ENCODE measurements at places on chromosomes 11 and 22. TPM values are rescaled to one million over a fixed set of nuclear protein-coding genes. Genes with fewer than 3 reads are reported as not detected.
A peak's percentile ranks its signal among the peaks of the same experiment; 100 is the strongest.

GRCh38 chr11:127564810-127565209, 564.2 kb upstream of the KIRREL3 start:
- DNase-seq = no peak

DNA sequence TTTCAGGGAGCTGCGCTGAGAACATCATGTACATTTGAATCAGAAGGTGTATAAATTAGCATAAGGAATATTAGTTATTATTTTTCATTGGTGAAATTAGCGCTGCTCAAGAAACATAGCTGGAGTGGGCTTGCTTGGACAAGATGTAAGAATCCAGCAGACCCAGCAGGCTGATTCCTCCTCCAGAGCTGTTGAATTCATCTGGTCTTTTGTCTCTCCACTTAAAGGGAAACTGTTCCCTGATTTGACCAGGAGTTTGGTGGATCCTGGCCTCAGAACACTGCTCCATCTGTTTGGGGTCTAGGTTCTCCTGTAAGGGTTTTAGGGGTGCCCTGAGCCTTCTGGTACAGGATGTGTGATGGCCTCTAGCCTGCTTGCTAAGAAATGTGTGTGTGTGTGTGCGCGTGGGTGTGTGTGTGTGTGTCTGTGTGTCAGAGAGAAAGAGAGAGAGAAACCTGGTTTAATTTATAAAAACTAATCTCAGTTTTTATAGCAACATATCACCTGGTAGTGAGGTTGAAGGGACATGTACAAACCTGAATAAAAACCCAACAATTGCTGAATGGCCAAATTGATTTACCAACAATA, 8.3 kb upstream of the SORL1 start:
- DNase-seq = no peak

GRCh38 chr11:46026606-46027293, 94.5 kb downstream of the PHF21A start:
- DNase-seq = no peak

DNA sequence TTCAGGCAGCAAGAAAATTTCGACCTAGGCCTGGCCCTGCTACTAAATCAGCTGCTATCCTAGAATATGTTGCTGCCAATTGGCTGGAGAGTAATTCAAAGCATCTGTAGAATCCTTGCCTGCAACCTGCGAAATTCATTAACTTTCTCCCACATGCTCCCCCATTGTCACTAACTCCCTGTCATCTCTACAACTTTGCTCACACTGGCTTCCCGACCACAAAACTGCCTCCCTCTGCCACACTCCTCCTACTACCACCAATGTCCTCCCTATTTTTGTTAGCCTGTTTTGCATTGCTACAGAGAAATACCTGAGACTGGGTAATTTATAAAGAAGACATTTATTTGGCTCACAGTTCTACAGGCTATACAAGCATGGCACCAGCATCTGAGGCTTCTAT, 570.6 kb downstream of the INSC start:
- no peak for DNase-seq

RAG2 gene
- not detected for polyA plus RNA-seq

GRCh38 chr11:108338750-108339149, 115.9 kb downstream of the ATM start:
- DNase-seq = no peak

DNA sequence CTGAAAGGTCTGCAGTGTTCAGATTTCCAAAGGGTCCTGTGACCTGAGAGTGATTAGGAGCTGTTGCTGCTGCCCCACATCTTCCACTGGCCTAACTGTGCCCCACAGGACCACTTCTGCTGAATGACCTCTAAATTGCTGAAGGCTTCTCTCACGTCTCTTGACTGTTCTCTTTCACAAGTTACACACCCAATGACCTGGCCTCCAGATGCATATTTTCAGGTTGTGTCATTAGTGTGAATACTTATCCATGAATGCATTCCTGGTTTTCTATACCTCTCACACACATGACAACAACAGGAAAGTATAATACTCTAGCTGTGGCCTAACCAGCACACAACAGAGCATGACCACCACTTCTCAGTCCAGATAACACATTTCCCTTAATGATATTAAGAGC, 15.4 kb downstream of the PRR14L start:
- DNase-seq = no peak

DNA sequence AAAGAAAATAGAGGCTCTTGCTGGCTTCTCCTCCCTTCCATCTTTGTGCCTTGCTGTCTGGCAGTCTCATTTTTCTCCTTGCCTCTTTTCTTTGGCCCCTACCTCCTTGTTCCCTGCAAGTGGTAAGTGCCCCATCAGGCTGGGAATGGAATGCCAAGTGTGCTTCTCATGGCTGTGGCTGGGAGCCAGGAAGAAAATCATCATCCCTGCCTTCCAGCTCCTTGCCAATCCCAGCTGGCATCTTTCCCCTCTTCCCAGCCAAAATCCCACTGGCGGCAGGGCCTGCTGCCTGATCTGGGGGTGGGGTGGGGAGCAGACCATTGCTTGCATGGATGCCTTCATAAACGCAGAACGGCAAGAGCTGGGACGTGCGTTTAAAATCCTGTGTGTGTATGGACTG, 27.0 kb upstream of the SLC25A18 start:
- no peak for DNase-seq

DNA sequence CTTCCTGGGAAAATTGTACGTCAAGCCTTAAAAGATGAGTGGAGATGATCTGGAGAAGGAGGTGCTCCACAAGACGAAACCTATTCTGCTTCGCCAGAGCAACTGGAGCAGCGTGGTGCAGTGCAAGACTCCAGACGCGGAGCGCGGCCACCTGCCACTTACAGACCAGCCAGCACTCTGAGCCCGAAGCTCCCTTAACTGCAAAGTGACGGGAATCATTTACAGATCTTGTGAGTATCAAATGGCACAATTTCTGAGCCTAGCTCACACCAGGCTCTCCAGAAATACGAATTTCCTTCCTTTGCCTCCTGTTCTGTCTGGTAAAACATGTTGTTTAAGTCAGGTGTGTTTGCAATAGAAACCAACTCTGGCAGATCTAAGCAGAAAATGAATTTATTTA, 369.3 kb downstream of the CADM1 start:
- DNase-seq = no peak

- no peak for DNase-seq
Observed at GRCh38 chr11:14554959-14555358, 34.8 kb upstream of the PSMA1 start.

DNA sequence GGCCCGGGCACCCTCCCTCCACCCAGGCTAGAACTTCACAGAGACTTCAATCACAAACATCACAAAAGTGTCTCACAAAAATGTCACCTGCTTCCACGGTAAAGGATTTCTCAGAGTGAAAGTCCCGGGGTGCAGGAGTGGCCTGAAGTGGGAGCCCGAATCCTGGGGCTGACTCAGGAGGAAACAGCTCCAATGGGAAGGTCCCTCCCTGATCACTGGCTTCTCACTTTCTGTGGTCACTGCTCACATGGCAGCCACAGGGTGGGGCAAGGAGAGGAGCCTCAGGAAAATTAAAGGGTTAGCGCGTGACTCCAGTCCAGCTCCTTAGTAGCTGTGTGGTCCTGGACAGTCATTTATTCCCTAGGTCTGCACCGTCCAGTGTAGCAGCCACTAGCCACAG, 564.5 kb upstream of the B3GAT1 start:
- DNase-seq = no peak

GRCh38 chr11:86978756-86979608, 23.8 kb upstream of the FZD4 start:
- no peak for DNase-seq

KCNJ1 gene
- 0.09 TPM for polyA plus RNA-seq

DNA sequence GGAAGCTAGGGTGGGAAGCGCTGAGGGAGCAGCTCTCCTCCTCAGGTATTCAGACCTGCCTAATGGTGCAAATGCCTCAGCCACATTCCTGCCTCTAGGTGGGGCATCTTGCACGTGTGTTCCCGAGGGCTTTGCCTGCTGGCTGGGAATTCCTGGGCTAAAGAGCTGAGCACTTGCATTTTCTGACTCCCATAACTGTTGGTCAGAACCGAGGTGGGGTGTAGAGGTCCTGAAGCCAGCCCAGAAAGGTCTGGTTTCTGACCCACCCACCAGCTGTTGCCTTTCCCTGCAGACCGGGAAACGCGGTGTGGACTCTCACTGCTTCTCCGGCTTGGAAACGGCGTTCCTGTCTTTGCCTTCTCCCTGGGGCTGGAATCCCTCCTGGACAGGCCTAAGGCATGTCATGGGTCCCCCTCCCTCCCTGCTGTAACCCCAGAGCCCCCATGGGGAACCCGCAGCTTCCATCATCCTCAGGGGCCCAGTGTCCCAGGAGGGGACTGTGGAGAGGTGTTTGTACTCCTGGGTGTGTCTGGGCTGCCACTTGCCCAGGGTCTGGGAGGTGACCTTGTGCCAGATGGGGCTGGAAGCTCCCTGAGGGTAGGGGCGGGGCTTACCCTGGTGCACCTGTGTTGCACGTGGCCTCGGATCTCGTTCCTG, 24.0 kb upstream of the SMIM38 start:
- peak; percentile 62 for DNase-seq

GRCh38 chr22:41943661-41944209, 3.2 kb downstream of the CENPM start:
- no peak for DNase-seq

BTBD18 gene
- polyA plus RNA-seq = not detected

- DNase-seq = no peak
Observed at GRCh38 chr22:28894334-28894733, 11.0 kb downstream of the ZNRF3 start.

- DNase-seq = no peak
Observed at GRCh38 chr11:125959931-125960330, 14.1 kb downstream of the VSIG10L2 start.

- no peak for DNase-seq
Observed at GRCh38 chr11:73949246-73949645, 1.6 kb upstream of the DNAJB13 start.

GRCh38 chr22:42430528-42431125, 1.6 kb downstream of the NFAM1 start:
- DNase-seq = no peak

GRCh38 chr22:38454353-38455075, 485 bp downstream of the KCNJ4 start:
- no peak for DNase-seq

DNA sequence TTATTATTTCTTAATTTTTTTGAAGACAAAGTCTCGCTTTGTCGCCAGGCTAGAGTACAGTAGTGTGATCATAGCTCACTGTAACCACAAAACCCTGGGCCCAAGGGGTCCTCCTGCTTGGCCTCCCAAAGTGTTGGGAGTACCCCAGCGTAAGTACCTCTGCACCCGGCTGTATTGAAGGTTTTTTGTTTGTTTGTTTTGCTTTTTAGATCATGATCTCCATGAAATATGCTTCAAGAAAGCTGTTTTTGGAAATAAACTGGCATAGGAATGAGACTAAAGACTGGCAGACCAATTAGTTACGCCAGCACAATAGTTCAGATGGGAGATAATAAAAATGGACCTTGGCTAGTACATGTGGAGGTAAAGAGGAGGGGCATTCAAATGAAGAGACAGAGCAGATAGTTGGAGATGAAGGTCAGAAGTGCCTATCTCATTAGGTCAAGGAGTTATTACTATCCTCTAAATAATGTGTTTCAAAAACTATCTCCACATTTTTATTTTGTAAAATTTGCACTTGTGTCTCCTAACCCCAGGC, 4.1 kb upstream of the MRPL48 start:
- no peak for DNase-seq

OOSP4B gene
- polyA plus RNA-seq = not detected

VSIG10L2 gene
- 0.08 TPM for polyA plus RNA-seq

GRCh38 chr11:110035357-110035756, 57.8 kb upstream of the ZC3H12C start:
- no peak for DNase-seq

TMEM45B gene
- 4.5 TPM for polyA plus RNA-seq

FREY1 gene
- polyA plus RNA-seq = 0.37 TPM

DNA sequence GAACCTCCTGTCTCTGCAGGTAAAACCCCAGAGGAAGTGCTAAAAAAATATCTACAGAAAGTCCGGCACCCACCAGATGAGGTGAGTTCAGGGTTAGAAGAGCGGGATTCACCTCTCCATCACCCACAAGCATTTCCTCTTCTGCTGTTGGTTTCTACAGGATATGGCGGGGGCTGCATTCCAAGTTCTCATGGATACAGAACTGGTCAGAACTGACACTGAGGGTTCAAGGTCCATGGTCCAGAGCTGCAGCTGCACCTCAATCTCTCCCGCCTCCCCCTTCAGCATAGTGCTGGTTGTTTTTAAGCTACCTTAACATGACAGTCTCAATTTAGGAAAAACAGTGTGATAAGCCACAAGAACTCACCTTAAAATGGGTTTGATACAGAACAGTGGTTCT, 19.2 kb downstream of the DTX4 start:
- no peak for DNase-seq

OR8D1 gene
- not detected for polyA plus RNA-seq

DNA sequence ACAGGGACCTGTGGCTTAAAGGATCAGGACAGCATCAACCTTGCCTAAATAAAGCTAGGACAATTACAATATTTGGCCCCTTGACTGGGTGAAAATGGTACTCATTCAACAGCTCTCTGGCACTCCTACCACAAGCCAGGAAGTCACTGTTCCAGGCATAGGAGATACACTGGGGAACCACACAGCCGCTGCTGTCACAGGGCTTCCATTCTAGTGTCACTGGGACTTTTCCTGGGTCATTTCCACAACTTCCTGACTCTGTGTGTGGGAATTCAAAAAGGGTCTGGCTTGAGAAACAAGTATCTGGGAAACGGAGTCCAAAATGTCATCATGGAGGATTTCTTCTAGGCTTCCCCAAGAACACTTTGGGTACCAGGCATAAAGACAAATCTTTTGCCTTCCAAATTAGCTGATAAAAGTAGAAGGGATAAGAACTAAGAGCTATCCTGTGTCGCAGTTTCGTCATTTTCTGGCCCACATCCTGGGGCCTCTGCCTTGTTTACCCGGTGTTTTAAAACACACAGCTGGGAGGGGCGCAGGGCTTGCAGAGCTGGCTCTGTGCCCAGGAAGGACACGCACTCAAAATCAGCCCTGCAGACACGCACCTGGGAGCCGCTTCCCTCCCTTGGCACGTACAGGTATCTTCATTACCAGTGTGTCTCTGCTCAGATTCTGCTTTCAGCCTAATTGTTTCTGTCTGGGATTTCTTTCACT, 38.0 kb downstream of the TMEM45B start:
- peak; percentile 85 for DNase-seq

RFPL1 gene
- polyA plus RNA-seq = not detected

- DNase-seq = no peak
Observed at GRCh38 chr11:44759743-44760476, 33.1 kb downstream of the TSPAN18 start.

POU2AF3 gene
- 7.7 TPM for polyA plus RNA-seq

GRCh38 chr22:27874185-27874584, 44.9 kb downstream of the PITPNB start:
- DNase-seq = no peak

MS4A15 gene
- polyA plus RNA-seq = not detected

GRCh38 chr22:44639891-44640617, 62.0 kb upstream of the PRR5 start:
- no peak for DNase-seq

DNA sequence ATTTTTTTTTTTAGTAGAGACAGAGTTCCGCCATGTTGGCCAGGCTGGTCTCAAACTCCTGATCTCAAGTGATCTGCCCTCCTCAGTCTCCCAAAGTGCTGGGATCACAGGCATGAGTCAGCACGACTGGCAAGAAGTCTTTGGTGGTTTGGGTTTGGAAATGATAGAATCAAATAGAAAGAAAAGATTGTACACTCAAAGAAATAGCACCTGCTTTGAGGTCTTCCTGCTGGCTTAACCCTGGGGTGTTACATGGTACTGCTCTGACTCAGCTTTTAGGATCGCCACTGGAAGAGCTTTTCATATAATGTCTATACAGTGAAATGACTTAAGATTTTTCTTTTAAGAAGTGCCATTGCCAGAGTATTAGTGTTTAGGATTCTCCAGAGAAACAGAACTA, 50.2 kb downstream of the JAM3 start:
- DNase-seq = no peak

All from urinary bladder (tissue), 4 donors.